ENCODE measurements at places on chromosomes 2 and 18.

DNA sequence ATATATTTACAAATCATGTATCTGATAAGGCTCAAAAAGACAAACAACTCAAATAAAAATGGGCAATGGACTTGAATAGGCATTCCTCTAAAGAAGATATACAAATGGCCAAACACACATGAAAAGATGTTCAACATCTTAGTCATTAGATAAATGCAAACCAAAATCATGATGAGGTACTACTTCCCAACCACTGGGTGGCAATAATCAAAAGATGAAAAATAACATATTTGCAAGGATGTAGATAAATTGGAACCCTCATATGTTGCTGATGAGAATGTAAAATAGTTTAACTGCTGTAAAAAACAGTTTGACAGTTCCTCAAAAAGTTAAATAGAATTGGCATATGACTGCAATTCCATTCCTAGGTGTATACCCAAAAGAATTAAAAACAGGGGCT lies 132.3 kb downstream of the TTC32 start:
- H3K27me3 ChIP-seq: no peaks in the 10 kb centered on the region
- H3K36me3 ChIP-seq: no peaks in the 10 kb centered on the region
- no peak overlapping the region for H3K4me3 ChIP-seq
- peaks cover 38% of the 10 kb centered on the region for H3K4me1 ChIP-seq

DNA sequence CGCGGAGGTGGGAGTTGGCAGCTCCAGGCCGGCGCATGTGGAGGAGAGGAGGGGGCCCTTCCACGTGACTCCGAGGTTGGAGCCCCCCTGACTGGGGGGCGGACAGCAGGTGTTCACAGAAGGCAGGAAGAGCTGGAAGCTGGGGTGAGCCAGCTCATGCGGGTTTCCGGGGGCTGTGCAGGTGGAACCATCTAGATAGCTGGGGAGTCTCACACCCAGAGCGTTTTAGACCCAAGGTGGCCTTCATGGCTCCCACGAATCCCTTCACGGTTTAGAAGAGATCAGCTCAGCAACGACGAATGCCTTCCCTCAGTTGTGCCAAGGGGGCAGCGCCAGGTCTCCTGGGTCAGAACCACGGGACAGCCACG lies 740.5 kb upstream of the SALL3 start:
- H3K4me1 ChIP-seq: no peaks in the 10 kb centered on the region
- DNase-seq: no peak
- no peaks in the 10 kb centered on the region for H3K36me3 ChIP-seq
- no peak overlapping the region for H3K27ac ChIP-seq

DNA sequence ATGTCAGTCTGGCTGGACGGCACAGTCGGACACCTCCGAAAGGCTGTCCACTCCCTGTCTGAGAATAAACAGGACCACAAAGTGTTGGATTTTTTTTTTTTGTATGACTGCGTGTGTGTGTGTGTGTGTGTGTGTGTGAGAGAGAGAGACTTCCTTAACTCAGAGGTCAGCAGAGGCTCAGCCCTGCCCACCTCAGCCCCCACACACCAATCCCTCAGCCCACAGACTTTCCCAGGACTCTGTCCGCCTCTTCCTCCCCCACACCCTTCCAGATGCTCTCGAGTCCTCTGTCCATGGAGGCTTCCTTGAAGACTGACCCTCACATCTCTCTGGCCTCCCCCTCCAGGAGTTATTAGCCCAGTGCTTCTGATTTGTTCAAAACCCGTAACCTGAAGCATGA lies 147.3 kb downstream of the BCL11A start:
- peaks cover 3% of the 10 kb centered on the region for H3K27me3 ChIP-seq
- no peak overlapping the region for H3K27ac ChIP-seq
- H3K4me3 ChIP-seq: no peak overlapping the region
- no peak for DNase-seq
- peaks cover 7% of the 10 kb centered on the region for H3K4me1 ChIP-seq

DNA sequence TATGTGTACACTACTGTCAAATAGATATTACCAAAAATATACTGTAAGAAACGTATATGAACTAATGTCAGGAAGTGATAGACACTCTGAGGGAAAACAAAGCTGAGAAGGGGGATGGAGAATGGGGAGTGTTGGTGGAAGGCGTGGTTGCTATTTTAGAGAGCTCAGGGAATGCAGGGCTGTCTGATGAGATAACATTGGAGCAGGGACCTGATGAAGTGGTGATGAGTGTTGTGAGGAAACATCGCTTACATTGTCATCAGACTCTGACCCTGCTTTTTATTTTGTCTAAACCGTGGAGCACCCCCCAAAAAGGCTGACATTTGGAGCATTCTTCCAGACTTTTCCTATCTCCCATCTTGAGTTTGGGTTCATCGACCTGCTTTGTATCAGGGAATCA lies 194.7 kb downstream of the LTBP1 start:
- H3K4me1 ChIP-seq: peaks cover 86% of the 10 kb centered on the region
- H3K27me3 ChIP-seq: no peaks in the 10 kb centered on the region
- peak overlapping the region; percentile 37 for H3K27ac ChIP-seq
- DNase-seq: no peak

GRCh38 chr2:241833101-241833663 lies 24.2 kb downstream of the NEU4 start:
- peaks cover 22% of the 10 kb centered on the region for H3K27me3 ChIP-seq
- no peaks in the 10 kb centered on the region for H3K36me3 ChIP-seq
- H3K4me1 ChIP-seq: peaks cover 19% of the 10 kb centered on the region
- no peak for DNase-seq
- no peak overlapping the region for H3K4me3 ChIP-seq

GRCh38 chr2:180873219-180873618 lies 107.2 kb upstream of the UBE2E3 start:
- peaks cover 4% of the 10 kb centered on the region for H3K4me1 ChIP-seq
- H3K36me3 ChIP-seq: peaks cover 5% of the 10 kb centered on the region
- H3K4me3 ChIP-seq: no peak overlapping the region
- H3K27ac ChIP-seq: no peak overlapping the region
- H3K27me3 ChIP-seq: no peaks in the 10 kb centered on the region

- no peak overlapping the region for H3K27ac ChIP-seq
- DNase-seq: no peak
- no peaks in the 10 kb centered on the region for H3K36me3 ChIP-seq
Measured at GRCh38 chr2:200174433-200175216, 131.9 kb upstream of the SPATS2L start.

DNA sequence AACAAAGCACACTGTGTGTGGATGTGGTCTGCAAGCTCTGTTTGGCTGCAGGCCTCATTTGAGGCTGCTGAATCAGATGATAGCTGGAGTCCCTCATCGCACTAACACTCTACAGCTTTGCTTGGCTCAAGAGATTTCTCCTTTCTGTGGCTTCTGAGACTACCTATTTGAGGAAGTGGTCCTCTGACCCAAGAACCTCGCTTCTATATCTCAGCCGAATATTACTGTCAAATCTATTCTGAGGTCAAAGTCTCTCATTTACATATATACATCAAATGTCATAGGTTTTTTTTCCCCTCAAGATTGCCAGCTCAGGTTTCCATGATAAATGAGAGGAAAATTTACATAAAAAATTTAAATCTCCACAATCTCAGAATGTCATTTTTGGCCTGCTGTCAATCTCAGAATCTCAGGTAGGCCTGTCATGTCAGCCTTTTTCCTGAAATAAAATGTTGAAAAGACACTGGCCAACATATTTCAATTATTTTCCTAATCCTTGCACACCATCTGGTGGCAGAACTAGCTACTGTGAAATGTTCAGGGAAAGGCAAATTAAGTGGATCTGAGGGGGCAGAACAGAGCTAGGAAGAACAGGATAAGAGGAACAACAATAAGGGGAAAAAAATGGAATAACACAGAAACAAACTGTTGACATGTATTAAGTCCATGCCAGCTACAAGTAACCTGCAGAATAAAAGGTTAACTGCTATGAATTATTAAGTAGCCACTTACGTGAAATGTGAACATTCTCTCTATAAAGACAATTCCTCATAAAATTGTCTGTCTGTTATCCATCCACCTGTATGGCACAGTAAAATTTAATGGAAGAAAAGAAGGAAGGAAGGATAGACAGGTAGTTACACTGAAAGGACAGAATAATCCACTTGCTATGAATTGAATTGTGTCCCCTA lies 39.3 kb downstream of the AP1S3 start:
- peaks cover 43% of the 10 kb centered on the region for H3K4me1 ChIP-seq
- peak overlapping the region; percentile 2 for H3K27ac ChIP-seq
- H3K36me3 ChIP-seq: no peaks in the 10 kb centered on the region
- no peak overlapping the region for H3K4me3 ChIP-seq
- no peak for DNase-seq
- no peaks in the 10 kb centered on the region for H3K27me3 ChIP-seq

DNA sequence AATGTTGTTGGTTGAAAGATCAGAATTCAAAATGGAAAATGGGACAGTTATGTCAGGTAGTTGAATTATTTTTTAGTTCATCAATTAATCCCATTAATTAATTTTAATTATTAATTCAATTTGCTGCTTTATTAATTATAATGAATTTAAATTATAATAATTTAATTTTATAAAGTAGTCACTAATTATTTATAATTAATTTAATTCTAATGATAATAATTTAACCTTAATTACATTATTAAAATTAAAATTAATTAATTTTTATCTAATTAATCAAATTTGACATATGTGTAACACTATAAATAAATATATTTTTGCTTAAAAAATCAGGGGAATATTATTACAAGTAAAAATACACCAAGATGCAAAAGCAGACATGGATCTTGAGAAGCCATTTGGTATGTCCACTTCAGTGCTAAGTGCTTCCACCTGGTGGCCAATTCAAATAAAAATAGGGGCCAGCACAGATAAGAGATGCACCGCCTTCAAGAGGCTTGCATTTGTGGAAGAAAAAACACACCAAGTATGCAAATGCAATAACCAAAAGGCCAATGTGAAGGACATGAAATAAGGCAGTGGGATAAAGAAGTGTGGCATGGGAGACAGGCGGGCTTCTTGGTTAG lies 73.2 kb downstream of the MBP start:
- no peak overlapping the region for H3K4me3 ChIP-seq
- peaks cover 4% of the 10 kb centered on the region for H3K36me3 ChIP-seq
- DNase-seq: no peak
- no peak overlapping the region for H3K27ac ChIP-seq

GRCh38 chr2:221997100-221997499 lies 301.7 kb downstream of the PAX3 start:
- no peaks in the 10 kb centered on the region for H3K27me3 ChIP-seq
- no peaks in the 10 kb centered on the region for H3K36me3 ChIP-seq
- H3K4me1 ChIP-seq: peaks cover 9% of the 10 kb centered on the region
- peak overlapping the region; percentile 52 for H3K27ac ChIP-seq
- H3K4me3 ChIP-seq: no peak overlapping the region

GRCh38 chr18:64562651-64563050 lies 413.8 kb upstream of the LINC00305 start:
- no peaks in the 10 kb centered on the region for H3K27me3 ChIP-seq
- DNase-seq: no peak
- no peak overlapping the region for H3K27ac ChIP-seq
- H3K36me3 ChIP-seq: no peaks in the 10 kb centered on the region
- H3K4me3 ChIP-seq: no peak overlapping the region

- H3K4me1 ChIP-seq: peaks cover 17% of the 10 kb centered on the region
- H3K4me3 ChIP-seq: no peak overlapping the region
- no peaks in the 10 kb centered on the region for H3K27me3 ChIP-seq
- DNase-seq: no peak
- no peak overlapping the region for H3K27ac ChIP-seq
Measured at GRCh38 chr18:10842371-10842770, 307.0 kb downstream of the PIEZO2 start.
